ENCODE measurements at places on chromosomes 5 and 9.

GRCh38 chr5:54742417-54742891 lies 224.9 kb downstream of the SNX18 start:
- no peak for DNase-seq

DNA sequence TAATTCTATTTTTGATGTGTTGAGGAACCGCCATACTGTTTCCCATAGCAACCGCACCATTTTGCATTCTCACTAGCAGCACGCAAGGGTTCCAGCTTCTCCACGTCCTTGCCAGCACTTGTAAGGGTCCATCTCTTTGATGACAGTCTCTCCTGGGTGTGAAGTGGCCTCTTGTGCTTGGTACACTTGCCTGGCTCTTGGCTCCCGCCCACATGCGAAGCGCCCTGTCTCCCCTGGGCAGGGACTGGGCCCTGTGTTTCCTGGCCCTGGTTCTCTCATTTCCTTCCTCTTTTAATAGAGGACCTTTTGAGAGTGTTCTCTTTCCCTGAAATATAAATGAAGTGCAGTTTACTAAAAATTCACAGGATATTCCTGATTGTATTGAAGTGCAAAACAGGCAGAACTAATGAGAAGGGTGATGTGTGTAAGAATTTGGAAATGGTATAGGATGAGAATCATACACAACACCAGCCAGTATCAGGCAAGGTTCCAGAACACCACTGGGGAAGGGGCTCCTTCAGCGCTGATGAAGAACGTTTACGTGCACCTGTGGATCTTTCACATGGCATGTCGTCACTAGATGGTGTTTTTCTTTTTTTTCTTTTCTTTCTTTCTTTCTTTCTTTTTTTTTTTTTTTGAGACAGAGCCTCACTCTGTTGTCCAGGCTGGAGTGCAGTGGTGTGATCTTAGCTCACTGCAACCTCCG lies 73.0 kb downstream of the EHMT1 start:
- DNase-seq = peak; percentile 64

- peak; percentile 77 for DNase-seq
Measured at GRCh38 chr9:128244837-128245231, 31.0 kb downstream of the GOLGA2 start.

DNA sequence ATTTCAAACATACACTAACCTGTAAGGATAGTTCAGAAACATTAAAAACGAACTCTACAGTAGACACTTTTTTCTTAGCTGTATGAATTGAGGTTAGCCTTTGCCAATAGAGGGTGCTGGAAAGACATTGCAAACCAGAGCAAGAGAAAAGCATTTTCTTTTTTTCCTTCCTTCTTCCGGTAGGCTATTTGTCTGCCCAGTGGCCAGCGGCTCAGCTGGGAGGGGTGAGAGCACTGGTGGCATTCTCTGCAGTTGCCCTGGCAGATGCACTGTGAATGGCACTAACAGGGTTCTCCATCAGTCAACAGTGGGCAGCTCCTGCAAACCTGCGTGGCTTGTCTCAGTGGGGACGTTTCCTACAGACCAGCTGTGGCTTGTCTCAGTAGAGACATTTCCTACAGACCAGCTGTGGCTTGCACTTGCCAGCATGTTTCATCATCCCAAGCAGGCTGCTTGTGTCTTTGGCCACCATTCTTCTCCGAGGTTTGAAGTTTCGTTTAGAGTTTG lies 984.5 kb upstream of the CDH18 start:
- no peak for DNase-seq

GRCh38 chr5:26326153-26326759 lies 712.1 kb downstream of the CDH9 start:
- no peak for DNase-seq

- DNase-seq = no peak
Measured at GRCh38 chr5:93512799-93513198, 68.2 kb downstream of the NR2F1-AS1 start.

DNA sequence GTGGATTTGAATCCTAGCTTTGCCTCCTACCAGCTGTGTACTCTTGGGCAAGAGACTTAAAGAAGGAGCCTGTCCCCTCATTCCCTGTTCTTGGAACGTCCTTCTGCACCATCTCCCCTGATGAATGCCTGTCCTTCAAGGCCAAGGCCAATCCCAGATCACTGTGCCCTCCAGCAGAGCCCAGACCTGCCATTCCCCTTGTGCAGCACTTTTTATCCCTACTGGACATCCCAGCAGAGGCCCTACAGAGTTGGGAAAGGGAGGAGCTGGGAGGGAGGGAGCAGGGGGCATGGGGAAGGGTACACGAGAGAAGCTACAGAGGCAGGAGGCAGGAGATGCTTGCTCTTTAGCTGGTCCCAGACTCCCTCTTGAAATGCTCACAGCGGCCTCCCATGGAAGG lies 223.9 kb downstream of the PBX3 start:
- no peak for DNase-seq

GRCh38 chr5:74372502-74373064 lies 267.9 kb downstream of the ENC1 start:
- DNase-seq = no peak

DNA sequence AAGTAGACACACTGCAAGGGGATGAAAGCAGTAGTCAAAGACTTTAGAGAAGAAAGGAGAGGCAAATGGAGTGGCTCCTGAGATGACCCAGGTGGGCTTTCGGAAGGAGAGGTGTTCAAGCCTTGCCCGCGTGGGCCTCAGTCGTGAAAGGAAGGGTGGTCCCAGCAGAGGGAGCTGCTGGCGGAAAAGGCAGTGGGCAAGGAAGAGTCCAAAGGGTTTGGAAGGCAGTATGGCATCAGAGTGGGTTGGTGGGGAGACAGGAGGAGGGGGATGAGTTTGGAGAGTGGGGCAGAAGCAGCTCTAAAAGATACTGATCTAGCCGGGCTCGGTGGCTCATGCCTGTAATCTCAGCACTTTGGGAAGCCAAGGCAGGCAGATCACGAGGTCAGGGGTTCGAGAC lies 165.4 kb downstream of the GOLPH3 start:
- no peak for DNase-seq

DNA sequence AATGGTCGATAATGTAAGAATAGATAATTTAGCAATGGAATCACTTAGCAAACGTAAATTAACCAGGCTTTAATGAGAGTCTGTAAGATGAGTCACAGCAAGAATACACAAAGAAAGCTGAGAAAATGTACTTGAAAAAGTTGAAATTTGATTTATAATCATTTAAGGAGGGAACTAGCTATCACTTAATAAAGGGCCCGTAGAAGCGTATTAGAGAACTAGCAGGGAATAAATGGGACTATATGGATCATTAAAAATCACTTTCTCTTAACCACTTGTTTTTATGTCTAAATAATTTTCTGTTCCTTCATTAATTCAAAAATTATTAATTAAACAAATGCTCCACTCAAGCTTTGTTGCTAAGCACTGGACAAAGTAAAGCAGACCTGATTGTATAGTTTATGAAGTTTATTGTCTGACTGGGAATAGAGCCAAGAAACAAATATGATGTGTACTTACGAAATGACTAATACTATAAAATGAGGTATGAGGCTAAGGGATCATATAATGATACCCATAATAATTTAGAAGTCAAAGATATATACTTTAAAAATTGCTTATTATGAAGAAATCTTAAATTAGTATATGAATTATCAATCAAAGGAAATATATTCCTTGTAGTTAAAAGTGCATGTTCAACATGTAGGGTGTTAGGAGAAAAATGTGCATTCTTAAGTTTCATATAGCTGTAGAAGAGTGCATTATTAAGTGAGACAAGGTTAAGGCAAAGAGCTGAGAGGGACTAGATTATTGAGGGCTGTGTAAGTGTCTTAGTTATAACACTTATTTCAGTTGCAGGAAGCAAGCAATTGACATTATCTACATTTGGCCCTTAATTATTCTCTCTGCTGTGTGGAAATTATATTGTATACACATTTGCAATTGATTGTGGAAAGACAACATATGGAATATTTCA lies 196.8 kb downstream of the PRDM9 start:
- no peak for DNase-seq

DNA sequence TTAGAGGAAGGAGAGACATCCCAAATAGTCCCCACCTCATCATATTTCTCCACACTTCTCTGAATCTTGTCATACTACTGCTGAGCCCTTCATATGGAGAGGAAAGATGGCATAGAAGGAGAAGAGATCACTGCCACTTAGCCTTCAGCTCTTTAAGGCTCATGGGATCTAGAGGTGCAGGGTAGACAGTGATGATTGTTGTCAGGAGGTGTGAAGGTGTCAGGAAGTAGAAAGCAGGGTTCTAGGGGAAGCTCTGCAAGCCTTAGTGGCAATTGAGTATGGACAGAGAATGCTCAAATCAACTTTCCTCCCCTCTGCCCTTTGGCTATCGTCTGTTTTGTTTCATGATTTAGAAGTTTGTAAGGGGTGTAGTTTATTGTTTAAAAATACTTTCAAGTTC lies 505.7 kb downstream of the ZNF608 start:
- DNase-seq = no peak

GRCh38 chr5:156042726-156043125 lies 284.2 kb upstream of the SGCD start:
- no peak for DNase-seq

DNA sequence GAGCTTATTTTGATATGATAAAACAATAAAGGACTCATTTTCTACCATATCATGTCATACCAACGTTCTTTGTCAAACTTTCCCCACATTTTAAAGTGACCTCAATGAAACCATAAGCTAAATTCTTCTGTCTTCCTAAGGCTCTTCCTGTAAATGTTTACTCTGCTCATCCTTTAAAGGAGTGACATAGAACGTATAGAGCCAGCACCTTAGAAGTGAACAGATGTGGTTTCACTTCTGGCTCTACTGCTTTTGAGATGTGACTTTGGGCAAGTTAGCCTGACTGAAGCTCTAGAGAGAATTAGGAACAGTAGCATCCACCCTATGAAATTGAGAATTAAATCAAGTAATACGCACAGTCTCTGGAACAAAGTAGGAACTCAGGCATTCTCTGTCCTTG lies 24.1 kb downstream of the SAR1B start:
- no peak for DNase-seq

- DNase-seq = no peak
Measured at GRCh38 chr5:156411185-156411613, 84.2 kb downstream of the SGCD start.

GRCh38 chr9:105859428-105860091 lies 165.2 kb downstream of the TMEM38B start:
- DNase-seq = peak; percentile 83
